ENCODE measurements at places on chromosomes 4 and X.

GRCh38 chrX:152024710-152025109 lies 50.2 kb upstream of the GABRE start:
- no peak for DNase-seq

GRCh38 chr4:169243825-169244609 lies 26.7 kb downstream of the SH3RF1 start:
- no peak for DNase-seq

DNA sequence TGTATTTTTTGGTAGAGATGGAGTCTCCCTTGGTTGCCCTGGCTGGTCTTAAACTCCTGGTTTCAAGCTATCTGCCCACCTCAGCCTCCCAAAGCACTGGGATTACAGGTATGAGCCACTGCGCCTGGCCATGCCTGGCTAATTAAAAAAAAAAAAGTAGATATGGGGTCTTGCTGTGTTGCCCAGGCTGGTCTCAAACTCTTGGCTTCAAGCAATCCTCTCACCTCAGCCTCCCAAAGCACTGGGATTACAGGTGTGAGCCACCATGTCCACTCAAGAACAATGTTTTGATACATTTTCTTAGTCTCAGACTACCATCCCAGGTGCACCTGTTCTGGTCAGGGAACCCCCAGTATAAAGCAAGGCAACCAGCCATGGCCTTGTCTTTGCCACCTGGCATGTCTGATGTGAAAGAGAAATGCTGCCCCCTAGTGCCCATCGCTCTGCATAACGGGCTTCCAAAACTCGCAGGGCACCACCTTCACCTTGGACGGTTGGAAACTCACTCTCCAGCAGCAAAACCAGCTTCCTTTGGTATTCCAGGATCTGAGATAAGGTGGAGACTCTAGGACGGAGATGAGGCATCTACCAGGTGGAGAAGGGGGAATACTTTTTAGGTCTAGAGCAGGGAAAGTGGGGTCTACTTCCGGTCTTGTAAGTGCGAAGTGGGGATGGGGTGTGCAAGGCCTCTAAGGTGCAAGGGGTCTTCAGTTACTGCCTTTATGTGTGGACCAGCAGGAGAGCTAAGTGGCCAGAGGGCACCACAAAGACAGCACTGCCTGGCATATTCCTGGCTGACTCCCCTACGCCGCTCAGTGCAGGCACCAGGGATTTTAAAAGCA lies 47.7 kb upstream of the AFAP1 start:
- DNase-seq, result no peak

- DNase-seq, result no peak
Measured at GRCh38 chr4:704971-705277, 708 bp upstream of the PCGF3 start.

- DNase-seq, result no peak
Measured at GRCh38 chr4:48692044-48692443, 88.0 kb downstream of the FRYL start.

DNA sequence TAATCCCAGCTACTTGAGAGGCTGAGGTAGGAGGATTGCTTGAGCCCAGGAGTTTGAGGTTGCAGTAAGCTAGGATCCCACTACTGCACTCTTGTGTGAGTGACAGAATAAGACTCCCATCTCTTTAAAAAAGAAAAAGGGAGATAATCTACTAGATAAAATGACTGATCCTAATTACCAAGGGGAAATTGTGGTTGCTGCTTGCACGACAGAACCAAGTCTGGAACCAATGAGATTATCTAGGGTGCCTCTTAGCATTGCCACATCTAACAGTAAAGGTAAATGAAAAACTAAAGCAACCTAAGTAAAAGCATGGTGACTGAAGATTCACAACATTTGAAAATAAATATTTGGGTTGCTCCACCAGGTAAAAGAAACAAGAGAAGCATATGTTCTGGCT lies 185.1 kb downstream of the PDHA2 start:
- no peak for DNase-seq

- no peak for DNase-seq
Measured at GRCh38 chr4:26031704-26032103, 117.7 kb downstream of the SMIM20 start.

GRCh38 chrX:53287493-53288138 lies 6.2 kb upstream of the IQSEC2 start:
- no peak for DNase-seq

DNA sequence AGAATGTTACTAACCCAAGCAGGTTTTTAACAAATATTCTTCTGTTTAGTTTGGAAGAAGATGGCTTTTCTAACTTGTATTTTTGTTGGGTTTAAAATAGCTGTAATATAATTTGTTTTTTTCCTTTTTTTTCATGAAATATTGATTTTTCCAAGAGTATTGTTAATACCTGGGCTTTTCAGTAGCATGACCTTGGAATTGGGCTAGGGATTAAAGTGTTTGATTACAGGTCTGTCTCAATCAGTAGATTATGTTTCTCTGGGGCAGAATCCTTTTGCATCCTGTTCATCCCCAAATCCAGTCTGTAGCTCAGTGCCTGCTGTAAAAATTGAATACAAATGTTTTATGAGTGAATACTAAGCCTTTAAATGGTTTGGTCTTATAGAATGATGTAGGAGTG lies 479.8 kb downstream of the RAPGEF2 start:
- no peak for DNase-seq

DNA sequence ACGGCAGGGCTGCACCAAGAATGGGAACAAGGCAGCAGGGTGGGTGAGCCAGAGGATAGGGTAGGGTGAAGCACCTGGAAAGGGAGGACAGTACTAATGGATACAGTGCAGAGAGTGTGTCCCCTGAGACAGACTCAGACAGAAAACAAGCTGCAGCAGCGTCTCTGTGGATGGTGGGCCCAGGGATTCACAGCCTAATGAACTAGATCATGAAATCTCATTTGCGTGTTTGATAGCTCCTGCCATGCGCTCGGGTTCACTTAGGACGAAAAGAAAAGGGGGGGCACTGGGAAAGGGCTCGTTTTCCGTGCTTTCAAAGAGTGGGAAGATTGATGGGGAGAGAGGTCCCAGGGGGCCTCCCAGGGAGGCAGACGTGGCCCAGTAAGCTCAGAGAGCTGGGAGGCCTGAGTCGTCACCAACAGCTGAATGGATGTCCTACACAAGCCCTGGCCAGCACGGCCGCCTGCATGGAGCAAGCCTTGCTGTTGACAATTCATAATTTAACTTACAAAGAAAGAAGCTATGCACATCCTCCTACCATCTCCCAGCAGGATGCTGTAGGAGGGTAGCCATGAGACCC lies 446.9 kb downstream of the BCOR start:
- no peak for DNase-seq

- DNase-seq, result no peak
Measured at GRCh38 chrX:12974796-12975669, at the start of gene TMSB4X. Gene TMSB4X (plus strand): TSS chrX:12975110.

- no peak for DNase-seq
Measured at GRCh38 chrX:36407836-36408235, 488.3 kb downstream of the CFAP47 start.

DNA sequence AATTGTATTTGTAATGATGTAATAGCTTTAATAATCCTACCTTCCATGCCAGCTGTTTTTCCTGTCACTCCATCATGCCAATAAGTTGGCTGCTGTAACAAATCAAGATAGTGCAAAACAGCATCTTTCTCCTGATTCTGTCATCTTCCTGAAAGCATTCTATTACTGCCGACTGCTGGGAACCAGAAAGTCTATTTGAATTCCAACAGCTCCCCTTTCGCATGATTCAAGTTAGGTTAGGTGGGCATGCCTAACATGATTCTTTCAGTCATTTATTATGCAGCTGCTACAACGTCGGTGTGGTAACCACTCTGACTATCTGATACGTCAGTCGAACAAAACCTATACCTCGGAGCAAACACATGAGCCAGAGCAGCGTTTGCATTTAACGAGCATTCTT lies 127.9 kb upstream of the DMD start:
- no peak for DNase-seq

- DNase-seq, result peak; percentile 61
Measured at GRCh38 chrX:43958529-43958928, 14.7 kb downstream of the NDP start.

Measured in SK-N-MC (cell line).